ENCODE measurements at places on chromosomes 16 and 17.

DNA sequence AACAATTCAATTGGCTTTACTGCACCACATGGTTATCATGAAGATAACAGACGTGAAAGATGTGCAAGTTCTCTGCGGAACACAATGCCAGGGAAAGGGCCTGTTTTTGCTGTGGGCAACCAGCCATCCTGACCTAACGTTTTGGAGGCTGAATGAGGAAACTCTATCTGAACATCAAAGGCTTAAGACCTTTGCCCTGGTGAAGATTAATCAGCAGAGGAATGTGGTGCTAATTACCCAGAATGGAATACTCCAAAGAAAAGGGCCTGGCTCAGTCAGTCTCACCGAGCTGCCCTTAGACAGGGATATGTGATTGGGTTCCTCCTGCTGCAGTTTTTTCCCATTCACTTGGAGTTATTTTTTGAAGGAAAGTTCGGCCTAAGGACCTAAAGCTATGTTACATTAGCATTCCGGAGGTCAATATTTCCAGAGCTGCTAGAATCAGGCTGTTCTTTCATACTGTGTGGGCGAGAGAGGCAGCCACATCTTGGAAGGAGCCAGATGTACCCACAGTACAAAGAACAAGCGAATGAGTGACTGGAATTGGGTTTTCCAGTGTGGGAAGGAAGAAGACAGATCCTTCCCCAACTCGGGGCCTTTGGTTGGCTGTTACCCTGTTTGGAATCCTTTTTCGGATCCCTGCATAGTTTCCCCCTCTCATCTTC is 15.5 kb downstream of the ASIC2 start:
- no peak for DNase-seq

DNA sequence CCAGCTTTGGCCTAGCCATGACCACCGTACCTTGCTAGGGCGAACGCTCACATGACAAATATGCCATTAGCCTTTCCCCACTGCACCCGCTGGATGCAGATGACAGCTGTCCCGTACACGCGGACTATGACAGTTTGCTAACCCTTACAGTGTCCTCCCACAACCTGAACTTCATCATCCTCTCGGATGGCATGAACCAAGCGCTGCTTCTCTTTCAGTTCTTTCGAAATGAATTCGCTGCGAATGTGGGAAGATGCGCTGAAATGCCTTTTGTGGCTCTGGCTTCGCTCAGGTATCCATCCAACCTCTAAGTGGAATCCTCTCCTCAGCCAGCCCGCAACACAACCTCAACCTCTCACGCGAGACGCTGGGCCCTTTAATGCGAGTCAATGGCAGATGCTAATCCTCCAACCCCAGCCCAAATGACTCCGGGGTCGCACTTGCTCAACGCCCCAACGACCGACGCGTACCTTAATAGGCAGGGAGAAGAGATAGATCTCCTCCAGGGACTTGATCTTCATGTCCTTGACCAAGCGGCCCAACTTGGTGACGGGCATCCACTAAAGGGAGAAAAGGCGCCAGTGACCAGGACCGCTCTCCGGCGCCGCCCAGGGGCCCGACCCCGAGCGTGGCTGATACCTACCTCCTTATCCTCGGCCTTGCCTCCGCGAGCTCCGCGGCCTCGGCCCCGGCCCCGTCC is 670 bp downstream of the RPS2 start:
- no peak for DNase-seq

- DNase-seq: no peak
These were observed 17.5 kb downstream of the ABR start for GRCh38 chr17:1162116-1162855.

DNA sequence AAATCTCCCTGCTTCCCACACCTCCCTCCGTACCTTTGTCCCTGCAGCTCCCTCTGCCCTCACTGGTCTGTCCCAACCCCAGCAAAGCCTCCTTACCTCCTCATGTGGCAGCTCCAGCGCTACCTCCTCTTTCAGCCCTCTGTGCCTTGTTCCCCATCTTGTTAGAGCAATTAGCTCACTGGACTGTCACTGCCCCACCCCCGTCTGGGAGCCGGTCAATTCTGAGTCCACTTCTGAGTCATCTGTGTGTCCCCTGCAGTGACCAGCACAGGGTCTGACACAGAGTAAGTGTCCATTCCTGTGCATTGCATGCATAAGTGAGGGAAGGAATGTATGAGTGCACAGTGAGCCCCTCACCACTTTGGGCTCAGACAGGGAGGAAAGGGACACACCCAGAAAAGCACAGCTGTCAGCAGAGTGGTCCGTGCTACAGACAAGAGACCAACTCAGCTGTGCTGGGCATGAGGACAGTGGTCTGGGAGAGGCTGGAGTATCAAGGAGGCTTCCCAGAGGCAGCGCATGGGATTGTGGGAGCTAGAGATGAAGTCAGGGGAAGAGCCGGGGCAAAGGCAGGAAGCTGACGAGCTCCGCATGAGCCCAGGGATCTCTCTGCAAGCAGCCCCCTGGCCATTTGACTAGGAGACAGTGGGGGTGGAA is 45.9 kb downstream of the PITPNM3 start:
- DNase-seq: no peak

DNA sequence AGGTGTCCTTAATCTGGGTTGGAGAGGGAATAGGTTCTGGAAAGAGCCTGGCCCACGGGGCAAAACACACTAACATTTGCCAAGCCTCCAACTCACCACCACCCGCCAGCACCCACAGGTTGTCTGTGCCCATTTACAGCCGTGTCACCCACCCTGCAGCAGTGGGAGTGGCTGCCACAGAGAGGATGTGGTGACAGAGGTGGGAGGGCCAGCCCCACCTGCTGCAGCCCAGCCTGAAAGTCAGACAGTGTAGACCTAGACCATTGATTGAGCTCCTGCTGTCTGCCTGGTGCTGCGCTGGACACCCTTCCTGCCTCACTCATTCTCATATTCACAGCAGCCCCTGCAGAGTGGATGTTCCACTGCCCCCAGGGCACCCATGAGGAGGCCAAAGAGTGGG is 44.7 kb downstream of the IL21R start:
- no peak for DNase-seq

- DNase-seq: no peak
These were observed 894 bp downstream of the RNF227 start for GRCh38 chr17:7915179-7915610.

GRCh38 chr17:63647936-63648335 is 25.7 kb downstream of the MAP3K3 start:
- DNase-seq: no peak

DNA sequence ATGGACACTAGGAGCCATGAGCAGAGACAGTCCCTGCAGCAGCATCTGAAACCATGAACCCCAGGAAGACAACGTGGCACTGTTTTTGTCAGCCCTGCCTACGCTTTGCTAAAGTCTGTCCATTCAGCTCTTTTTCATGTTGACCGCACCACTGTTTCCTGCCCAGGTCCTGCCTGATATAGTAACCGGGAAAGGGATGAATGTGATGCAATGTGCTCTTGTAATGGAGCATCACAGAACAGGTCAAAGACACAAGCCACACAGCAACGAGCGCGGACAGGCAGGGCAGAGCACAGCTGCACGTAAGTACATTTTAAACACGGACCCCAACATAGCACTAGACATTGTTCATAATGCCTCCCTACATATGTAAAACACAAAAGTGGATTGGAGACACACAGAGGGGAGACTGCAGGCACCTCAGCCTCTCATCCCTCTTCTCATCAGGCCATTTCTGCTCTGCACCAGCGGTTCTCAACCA is 16.9 kb upstream of the TNFRSF13B start:
- DNase-seq: no peak

DNA sequence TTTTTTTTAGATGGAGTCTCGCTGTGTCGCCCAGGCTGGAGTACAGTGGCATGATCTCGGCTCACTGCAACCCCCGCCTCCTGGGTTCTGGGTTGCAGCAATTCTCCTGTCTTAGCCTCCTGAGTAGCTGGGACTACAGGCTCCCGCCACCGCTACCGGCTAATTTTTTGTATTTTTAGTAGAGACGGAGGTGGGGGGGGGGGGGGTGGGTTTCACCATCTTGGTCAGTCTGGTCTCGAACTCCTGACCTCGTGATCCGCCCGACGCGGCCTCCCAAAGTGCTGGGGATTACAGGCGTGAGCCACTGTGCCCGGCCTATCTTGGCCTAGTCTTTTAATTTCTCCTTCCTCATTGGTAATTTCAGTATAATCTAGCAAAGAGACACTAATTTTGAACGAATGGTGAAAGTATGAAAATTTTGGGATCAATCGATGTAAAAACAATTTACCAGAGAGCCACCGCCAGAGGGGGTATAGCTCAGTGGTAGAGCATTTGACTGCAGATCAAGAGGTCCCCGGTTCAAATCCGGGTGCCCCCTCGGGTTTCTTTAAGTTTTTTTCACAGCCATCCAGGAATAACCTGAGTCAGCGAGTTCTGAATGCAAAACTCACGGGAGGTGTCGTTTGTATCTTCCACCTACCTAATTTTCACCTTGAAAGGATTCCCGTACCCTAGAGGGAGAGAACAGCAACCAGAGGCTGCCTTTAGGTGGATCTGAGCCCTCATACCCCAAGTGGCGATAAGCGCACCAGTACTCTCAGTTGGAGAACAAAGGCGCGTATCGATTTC is 2.5 kb upstream of the LASP1 start:
- no peak for DNase-seq

GRCh38 chr16:47045023-47045422 is 71.5 kb upstream of the DNAJA2 start:
- DNase-seq: no peak

- no peak for DNase-seq
These were observed 4.0 kb downstream of the LIMD2 start for GRCh38 chr17:63695889-63696288.

DNA sequence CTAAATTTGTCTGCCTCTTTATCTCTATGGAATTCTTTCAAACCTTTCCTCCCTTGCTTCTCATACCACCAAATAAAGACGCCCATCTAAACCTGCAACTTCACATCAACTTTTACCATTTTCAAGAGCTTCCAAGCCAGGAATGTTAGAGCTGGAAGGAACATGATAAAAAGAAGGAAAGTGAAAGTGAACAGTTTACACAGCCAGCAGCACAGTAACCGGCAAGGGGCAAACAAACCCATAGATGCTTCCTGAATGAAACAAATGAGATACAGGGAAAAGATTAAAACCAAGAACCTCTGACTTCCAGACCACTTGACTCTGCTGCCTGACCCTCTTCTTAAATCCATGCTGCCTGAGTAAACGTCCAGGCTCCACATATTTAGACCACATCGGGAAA is 231.1 kb upstream of the CA10 start:
- DNase-seq: no peak

GRCh38 chr16:396605-397004 is 394 bp upstream of the NME4 start:
- no peak for DNase-seq

DNA sequence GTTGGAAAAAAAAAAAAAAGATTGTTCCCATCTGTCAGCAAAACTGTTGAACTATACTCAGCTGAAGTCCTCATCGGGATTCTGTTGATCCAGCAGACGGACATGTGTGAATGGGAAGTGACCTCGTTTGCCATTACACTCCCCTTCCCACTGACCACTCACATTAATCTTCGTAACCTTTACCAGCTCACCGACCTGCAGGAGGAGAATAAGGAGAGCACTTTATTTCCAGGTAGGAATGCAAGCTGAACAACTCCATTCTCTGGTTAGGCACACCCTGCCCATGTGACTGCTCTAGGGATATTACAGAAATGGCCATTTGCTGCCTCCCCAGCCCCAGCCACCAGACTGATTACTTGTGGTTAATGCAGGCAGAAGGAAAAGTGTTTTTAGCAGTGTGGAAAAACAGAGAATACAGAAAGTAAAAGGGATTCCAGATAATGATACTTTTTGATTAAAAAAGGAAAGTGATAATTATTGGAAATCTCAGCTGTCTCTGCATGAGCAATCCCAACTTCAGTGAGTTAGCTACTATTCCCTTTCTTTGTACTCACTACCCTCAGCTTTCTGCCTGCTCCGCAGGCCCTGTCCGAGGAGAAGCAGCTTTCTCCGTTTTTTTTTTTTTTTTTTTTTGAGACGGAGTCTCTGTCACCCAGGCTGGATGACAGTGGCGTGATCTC is 23.6 kb upstream of the YWHAE start:
- no peak for DNase-seq

DNA sequence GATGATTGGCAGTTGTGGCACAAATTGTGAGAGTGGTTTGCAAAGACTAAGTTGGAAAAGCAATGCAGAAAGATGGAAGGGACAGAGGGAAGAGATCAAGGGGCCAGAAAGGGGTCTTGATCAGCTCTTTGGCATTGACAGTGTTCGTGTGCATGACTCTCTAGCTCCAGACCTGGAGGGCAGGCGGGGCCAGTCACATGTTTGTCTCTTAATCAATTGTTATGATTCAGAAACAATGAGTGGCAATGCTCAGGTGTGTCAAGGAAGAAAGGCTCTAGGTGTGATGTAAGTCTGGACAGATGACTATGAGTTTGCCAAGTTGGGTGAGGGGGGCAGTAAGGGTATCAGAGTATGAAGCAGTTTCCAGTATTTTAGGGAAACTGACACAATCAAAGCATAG is 32.1 kb downstream of the WSB1 start:
- DNase-seq: no peak

DNA sequence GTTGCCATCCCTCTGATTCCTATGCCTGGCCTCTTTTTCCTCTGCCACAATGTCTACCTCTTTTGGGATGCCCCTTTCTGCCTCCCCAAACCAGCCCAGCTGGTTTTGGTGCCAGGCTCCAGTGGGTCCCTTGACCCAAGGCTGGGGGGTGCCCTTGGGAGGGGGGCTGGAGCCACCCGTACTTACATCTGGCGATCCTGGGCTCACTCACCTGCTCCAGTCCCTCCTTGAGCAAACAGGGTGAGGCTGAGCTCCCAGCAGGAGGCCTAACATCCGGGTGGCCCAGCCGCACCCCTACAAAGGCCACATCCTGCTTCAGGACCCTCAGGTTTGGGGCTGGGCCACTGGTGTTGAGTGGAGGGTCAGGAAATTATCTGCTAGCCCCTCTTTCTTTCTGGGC is 1.2 kb downstream of the ERN2 start:
- no peak for DNase-seq

- no peak for DNase-seq
These were observed 79.6 kb upstream of the TOB1 start for GRCh38 chr17:50945779-50946222.

GRCh38 chr17:72479113-72479512 is 358.3 kb downstream of the SOX9 start:
- no peak for DNase-seq

DNA sequence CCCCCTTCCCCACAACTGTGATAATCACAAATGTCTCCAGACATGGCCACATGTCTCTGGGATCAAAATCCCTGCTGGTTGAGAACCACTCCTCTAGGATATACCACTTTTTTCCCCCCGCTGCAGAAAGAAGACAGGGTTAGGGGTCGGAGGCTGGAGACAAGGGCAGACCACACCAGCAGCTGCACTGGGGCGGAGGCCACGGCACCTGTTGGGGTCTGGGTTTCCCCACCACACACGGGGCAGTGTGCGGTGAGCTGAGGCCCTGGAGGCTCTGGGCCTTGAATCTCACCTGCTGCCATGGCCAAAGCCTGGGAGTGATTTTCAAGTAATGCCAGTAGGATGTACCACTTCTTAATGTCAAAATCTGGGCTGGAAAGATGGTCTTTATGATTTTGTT is 320.5 kb downstream of the SNX29 start:
- DNase-seq: no peak

GRCh38 chr17:64060331-64060730 is 39.9 kb upstream of the ICAM2 start:
- no peak for DNase-seq

- peak; percentile 53 for DNase-seq
These were observed 20.0 kb downstream of the TRAF4 start for GRCh38 chr17:28763804-28764266.

- DNase-seq: no peak
These were observed 99.0 kb downstream of the CMIP start for GRCh38 chr16:81543571-81543970.

- peak; percentile 3 for DNase-seq
These were observed 141.2 kb downstream of the AATF start for GRCh38 chr17:37089956-37090355.

- DNase-seq: no peak
These were observed 7.6 kb downstream of the SPNS2 start for GRCh38 chr17:4506175-4506813.
